ENCODE measurements at places on chromosomes 3 and 15.

- DNase-seq = no peak
Measured at GRCh38 chr3:67118635-67119034, 120.5 kb downstream of the KBTBD8 start.

DNA sequence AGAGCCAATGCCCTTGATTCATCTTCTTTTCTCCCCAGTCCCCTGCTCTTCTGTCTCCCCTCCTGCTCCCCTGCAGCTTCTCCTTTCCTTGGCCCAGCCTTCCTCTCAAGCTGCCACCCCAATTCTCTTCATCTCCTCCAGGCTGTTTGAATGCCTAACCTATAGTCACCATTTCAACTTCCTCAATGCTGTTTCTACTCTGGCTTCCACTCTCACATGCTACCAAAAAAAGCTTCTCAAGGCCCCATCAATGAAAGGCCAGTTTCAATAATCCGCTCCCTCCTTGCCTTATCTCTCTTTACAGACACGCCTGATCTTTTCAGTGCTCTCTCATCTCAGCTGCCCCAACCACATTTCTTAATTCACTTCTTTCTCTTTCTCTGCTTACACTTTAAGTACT, 212.2 kb upstream of the GPR149 start:
- DNase-seq = no peak

DNA sequence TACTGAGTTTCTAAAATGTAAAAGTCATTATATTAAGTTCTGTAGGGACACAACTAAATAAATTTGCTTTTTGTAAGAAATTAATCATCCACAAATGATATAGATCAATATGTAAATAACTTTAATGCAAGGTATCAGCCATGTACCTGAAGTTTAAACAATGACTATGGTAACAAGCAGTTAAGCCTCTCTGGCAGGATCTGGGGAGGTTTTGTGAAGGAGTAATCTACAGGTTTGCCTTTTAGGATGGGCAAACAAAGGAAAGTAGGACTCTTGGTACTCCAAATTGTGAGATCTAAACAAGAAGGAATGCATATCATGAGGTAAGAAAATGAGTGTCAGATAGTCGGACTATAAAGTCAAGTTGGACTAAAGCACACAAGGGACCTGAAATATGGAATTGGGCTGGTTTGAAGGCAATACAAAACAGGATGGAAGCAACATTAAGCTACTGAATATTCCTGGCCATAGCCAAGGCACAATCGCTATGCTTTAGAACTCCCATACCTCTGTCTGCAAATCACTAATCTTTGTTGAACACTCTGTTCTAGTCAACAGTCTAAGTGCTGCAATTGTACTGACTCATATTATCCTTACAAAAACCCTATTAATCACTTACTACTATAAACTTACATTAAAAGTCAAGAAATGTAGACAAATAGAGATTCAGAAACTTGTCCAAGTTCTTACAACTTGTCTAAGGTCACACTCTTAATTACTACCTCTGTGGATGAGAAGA, 412.8 kb downstream of the DIPK2A start:
- DNase-seq = no peak

DNA sequence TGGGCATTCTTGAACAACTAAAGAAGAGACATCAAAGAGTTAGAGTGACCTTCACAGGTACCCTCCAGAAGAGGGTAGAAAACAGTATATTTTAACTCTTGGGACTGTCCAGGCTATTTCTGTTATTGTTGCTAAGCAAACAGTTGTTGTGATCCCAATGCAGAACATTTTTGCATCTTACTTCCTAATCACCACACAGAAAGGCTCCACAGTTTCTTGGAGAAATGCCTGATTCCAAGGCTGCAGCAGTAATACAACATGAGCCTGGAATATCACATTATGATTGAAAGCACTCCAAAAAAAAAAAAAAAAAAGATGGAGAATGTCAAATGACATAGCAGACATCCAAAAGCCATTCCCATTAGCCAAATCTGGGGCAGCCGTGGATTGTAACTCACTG, 195.6 kb downstream of the CTNNB1 start:
- no peak for DNase-seq

- DNase-seq = no peak
Measured at GRCh38 chr3:109984976-109985375, 647.6 kb upstream of the DPPA4 start.

DNA sequence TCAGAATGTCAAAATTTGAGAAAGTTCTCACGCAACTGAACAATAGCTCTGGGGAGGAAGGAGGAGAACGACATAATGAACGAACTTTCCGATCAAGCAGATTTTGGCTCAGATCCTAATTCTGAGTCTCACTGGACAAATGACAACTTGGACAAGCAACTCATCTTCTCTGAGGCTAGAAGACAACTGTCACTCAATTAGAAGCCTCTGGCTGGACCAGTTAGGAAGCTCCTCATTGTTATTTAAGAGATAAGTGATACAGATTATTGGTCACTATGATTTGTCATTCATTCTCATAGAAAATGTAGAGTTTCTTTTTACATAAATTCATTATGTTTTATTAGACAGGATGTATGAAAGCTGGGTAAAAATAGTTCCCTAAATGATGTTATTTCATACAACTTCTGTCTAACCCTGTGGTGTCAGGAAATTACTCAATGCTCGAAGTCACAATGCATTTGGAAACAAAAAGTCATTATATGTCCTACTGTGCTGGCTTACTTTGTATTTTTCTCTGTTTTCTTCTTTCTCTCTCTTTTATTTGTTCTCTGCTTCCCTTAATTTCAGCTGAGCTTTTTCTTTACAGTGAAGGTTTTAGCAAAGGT, 11.0 kb upstream of the C3orf49 start:
- DNase-seq = no peak

GRCh38 chr15:65494076-65494475, 23.4 kb downstream of the DPP8 start:
- no peak for DNase-seq

GRCh38 chr15:86432861-86433260, 353.2 kb downstream of the AGBL1 start:
- no peak for DNase-seq

GRCh38 chr3:59115364-59116232, 65.8 kb upstream of the CFAP20DC start:
- DNase-seq = no peak

DNA sequence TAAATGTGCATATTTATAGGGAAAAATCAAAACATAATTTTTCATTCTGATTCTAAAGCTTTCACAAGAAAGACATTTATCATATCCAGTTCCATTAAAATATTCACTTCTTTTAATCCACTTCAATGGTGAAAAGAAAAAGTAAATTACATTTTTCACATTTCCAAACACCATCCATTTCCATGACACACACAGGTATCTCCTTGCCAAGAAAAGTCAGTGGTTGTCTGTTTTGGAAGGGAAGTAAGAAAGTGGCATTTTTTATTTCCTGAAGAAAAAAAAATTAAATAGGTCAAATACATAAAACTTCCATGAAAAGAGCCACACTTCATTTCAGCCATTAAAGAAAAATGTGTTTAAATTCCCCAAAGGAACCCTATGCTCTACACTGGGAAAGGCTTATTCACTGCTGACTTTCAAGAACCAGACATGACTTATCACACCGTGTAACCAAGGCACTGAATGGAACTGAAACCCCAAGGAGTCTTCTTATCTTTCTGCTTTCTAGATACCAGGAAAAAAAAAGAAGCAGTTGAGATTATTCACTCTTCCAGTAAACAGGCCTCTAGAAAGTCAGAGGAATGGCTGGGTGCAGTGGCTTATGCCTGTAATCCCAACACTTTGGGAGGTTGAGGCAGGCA, 44.5 kb downstream of the OSBPL10 start:
- DNase-seq = no peak

DNA sequence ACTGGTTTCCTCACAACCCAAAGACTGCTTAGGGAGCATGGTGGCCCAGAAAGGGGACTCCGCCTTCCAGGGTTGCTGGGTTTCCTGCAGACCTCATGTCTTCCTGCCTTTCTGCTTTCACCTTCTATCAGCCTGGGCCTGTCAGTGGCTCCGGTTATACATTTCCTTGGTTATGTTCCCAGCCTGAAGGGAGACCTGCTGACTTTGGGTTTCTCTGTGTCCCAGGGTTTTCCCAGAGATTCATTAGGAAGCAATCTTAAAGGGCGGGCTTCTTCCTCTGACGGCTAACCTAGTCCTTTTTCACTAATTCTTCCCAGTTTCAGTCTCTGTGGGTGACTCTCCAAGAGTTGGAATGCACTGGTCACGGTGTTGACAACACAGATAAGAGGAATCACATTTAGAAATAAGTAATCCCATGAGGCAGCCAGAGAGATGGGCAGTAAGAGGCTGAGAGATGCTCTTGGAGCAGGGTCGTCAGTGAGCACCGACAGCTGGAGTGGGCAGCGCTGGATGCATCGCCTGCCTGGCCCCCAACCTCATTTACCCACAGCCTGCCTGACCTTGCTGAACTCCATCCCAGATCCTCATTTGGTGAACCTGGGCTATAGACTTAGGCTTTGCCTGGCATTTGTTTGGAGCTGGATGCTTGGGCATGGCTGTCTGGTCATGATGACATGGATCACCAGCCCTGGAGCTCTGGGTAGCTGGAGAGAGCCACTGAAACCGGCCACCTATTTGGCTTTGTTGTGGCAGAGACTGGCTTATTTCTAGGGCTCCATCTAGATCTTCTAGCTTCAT, 10.0 kb upstream of the EHD4 start:
- DNase-seq = peak; percentile 39

- no peak for DNase-seq
Measured at GRCh38 chr3:103437883-103438282, 1003.1 kb downstream of the ZPLD1 start.

DNA sequence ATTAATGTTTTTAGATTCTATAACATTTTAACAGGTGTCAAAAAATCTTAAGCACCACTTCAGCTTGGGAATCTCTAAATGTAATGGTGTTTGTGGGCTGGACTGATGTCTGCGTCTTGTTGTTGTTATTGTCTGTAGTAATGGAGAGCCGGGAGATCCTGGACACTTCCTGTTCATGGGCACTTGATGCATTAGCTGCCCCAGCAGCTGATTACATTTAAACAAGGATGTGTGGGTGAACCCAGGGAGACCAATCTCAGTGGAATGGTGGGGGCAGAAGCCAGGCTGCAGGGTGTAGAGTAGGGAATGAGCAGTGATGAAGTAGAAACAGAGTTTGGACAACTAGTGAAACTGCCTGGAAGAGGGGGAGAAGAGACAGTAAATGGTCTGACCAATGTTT, 7.8 kb downstream of the CCR5AS start:
- no peak for DNase-seq

DNA sequence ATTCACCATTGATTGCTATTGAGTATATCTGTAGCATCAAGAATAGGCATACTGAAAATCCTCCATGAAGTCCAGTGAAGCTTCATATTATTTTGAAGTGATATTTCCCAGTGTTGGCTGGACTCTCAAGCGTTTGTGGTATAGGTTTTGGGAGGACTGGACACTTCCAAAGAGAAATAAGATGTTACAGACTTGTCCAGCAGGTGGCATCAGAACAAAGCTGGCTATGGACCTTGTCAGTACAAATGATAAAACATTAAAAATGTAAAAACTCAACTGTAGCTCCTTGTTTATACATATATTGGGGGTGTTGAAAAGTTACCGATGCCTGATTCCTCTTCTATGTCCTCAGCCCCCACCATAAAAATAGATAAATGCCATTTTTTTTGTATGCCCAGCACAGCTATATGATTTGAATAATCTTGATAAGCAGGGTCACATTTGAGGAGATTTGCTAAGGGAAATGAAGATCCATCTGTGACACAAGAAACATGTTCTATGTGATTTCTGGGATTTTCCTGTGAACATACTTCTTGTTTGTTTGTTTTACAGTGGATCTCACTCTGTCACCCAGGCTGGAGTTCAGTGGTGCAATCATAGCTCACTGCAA, 54.5 kb upstream of the GOLGA6B start:
- DNase-seq = peak; percentile 66

- no peak for DNase-seq
Measured at GRCh38 chr3:167976516-167977361, 119.0 kb downstream of the GOLIM4 start.

DNA sequence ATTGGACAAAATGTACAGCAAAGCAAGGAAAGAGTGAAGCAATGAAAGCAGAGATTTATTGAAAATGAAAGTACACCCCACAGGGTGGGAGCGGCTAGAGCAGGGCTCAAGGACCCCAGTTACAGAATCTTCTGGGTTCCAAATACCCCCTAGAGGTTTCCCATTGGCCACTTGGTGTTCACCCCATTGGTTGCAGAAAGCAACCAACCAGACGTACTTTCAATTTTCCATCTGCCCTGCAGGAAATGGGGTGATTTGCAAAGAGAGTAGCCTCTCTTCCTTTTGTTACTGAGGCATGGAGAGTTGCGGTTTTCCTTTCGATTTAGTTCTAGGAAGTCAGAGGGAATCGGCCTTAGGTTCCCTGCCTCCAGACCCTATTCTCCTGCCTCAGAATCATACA, 2.4 kb downstream of the PML start:
- peak; percentile 71 for DNase-seq

DNA sequence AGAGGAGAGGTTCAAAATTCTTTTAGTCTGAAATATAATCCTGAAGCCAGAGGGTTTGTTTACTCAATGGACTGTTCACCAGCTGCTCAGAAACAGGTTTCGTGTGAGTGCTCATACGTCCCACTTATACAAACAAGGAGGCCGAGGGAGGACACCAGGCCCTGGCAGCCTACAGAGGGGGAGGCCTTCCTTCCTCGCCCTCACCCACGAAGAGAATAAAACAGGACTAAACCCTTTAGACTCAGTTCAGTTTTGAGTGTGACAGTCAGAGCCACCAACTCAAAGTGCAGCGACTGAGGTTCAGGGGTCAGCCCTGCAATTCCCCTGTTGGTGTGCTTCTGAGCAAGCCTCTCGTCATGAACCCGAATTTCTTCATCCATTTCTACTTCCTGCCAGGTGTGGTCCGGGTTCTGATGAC, 17.3 kb downstream of the FAM174B start:
- DNase-seq = peak; percentile 57

DNA sequence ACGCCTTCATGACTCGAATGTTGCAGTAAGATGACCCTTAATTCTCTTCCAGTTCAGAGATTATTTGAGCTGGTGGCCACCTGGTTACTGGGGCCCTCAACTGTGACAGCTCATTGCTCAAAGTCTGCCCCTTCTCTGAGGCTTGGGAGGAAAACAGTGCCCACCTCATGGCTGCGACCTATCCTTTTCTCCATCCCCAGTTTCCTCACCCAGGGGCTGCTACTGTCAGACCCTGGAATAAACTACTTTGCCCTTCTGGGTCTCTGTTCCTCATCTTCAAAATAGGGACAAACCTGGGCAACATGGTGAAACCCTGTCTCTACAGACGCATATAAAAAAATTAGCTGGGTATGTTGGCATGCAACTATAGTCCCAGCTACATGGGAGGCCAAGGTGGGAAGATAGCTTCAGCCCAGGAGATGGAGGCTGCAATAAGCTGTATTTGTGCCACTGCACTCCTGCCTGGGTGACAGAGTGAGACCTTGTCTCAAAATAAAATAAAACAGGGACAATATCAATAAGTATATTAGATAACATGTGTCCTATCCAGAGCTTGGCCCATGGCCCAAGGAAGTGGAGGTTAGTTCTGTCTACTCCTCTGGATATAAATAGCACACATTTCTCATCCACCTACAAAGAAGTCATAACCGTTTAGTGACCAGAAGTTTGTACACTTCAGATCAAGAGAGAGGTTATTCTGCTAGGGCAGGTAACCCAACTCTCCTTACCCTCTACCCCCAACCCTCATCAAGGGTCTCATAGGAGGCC, 2.2 kb upstream of the RASL12 start:
- no peak for DNase-seq

All from EH (cell line).